ENCODE measurements at places on chromosomes 1 and 21. TPM values are rescaled to one million over a fixed set of nuclear protein-coding genes. Genes with fewer than 3 reads are reported as not detected.

GRCh38 chr1:56502700-56503245 is 76.6 kb downstream of the PLPP3 start:
- no peak for DNase-seq

Gene SLC27A3
- total RNA-seq = 21.5 TPM

DNA sequence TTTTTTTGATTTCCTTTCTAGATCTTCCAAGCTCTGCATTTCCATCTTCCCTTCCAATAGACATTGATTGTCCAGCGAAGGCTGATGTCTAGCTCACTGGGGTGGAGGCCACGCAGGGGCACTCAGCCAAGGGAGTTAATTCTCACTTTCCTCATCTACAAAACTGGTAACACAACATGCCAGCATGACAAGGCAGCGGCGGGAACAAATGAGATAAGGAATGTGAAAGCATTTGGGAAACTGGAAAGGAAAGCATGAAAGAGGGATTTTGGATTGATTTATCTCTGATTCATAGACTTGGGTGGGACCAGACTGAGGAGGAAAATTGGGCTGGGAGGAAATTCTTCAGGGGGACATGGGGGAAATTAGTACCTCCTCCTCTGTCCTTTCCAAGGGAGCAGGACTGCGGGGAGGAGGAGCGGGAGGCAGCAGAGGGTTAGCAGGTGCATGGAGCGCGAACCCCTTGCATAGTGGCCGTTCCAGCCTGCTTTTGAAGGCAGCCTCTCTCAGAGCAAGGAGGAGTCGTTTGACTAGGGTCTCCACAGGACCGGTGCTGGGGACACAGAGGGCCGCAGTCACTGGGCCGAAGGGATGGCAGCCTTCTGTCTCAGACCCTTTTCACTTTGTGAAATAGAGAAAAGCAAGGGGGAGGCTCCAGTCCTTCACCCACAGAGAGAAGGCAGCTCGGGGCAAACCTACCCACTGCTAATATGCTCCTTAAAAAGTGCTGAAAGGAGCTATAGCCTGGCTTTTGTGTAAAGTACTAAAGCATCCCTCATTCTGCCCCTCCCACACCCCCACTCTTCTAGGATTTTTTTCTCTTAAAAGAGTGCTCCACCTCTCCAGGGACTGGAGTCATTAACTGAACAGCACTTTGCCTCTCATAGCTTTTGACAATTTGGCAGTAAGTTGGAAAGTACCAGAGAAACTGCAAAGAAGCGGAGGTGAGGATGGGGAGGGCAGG is 89.2 kb downstream of the PLXNA2 start:
- no peak for DNase-seq

DNA sequence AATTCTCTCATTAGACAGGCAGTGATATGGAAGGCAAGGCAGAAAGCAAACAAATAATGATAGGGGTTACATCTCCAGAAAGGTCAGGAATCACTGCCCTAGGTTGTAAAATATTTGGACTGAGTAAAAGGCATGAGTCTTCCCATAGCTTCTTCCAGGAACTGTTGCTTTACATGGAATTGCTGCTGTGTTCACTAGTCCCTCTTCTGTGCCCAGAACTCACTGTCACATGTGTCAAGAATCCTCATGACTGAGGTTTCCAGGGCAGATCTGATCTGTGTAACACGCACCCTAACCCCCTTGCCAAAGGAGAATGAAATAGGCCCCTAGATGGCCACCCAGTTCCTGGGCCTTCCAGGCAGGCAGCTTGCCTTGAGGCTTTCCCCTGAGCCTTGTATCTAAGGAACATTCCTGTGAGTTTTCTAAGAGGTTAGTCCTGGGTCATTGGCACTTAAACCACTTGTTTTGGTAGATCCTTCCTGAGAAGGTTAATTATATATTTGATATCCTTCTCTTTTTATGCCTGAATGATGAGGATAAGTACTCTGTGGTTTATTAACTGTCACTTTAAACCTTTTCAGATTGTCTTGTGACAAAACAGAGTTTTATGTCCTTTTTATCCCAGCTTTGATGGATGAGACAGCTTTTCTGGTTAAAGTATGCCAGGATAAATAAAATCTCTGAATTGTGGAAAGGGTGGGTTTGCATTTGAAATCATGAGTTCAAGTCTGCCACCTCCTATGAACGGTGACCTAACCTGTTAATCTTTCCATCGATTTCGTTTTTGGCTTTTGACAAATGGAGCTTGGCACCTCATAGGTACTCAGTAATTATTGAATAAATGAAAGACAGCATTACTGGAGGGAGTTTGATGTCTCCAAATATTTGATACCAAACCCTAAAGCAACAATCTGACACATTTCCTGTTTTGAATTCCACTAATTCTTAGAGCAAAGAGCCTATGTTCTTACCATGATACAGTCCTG is 163.3 kb downstream of the DHRS3 start:
- no peak for DNase-seq

- DNase-seq = no peak
These were observed 72.5 kb upstream of the CLDN14 start for GRCh38 chr21:36552434-36552785.

- DNase-seq = no peak
These were observed 496.5 kb upstream of the ADGRL2 start for GRCh38 chr1:81304187-81304586.

Gene DENND2D
- total RNA-seq = 7.3 TPM

DNA sequence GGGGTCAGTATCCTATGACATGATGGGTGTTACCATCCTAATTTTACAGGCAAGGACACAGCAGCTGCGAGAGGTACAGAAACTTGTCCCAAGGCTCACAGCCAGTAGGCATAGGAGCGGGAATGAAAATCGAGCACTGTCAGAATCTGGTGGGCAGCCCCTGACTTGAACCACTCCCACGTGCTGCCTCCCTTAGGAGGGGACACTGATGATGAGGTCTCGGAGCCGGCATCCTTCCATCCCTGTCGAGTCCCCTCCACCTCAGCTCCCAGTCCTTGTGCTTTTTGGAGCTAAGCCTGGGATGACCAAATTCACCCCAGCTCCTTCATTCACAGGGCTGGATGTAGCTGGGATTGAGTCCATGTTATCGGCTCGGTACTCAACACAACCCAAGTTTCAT is 49.0 kb downstream of the B3GALT5 start:
- no peak for DNase-seq

Data from hepatocyte (in vitro differentiated cells).